Kidney epithelial cell (primary cell): ENCODE measurements at places on chromosomes 2 and 18. TPM values are rescaled to one million over a fixed set of nuclear protein-coding genes. Genes with fewer than 3 reads are reported as not detected.

GRCh38 chr2:120180066-120180465 lies 43.1 kb downstream of the TMEM185B start:
- no peak for DNase-seq

GRCh38 chr18:56036741-56037140 lies 448.7 kb upstream of the TCF4 start:
- DNase-seq = no peak

DNA sequence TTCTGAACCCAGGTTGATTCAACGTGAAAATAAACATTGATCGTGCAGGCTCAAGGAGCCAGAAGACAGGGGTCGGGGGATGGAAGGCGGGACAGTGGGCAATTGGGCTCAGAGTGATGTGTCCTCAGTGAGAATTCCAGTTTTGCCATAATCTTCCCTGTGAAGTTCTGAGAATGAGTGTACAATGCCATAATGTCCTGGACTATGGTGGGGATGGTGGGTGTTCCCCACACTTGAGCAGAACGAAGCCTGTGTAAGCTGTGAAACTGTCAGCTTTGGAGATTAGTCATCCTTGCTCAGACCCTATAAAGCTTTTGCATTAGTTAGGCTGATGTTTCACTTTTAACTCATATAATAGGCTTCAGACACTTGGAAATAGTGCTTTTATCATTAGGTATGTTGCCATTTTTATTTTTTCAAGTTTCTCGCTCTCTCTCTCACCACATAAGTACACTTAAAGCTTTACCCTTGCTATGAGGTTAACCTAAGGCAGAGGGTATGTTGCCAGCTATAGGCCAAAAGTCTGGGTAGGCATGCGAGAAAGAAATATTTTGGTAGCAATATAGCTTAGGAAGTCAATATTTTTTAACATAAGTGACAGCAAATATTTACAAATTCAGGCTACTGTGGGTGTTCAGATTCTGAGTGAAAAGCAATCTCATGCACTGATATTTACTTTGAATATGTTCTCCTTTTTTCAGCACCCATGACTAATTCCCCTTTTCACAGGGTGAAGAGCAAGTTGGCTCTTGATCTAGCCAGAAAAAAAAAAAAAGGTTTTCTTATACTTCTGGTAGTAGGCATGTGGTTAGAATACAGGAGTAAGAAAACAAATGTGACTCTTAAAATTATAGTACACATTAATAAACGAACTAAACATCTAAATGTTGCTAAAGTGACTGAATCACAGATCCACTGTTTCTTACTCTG lies 47.2 kb downstream of the CDC42EP3 start:
- DNase-seq = no peak

DNA sequence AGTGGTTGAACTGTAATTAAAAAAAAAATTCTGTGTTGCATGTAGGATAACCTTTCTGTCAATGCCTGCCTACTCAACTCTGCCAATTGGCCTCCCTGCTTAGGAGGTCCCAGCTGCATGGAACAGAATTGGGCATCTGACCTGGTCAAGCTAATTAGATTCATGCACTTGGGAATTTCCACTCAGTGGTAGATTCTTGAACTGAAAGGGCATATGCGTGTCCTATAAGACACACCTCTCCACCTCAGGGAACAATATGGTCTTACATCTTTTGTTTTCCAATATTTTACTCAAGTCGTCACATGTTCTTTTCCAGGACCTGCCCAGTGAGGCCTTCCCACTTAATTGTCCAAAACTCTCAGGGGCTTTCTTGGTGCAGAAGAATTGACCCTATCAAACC lies 68.1 kb upstream of the TLK1 start:
- DNase-seq = no peak

GRCh38 chr2:68775272-68775842 lies 40.7 kb downstream of the ARHGAP25 start:
- DNase-seq = no peak

DNA sequence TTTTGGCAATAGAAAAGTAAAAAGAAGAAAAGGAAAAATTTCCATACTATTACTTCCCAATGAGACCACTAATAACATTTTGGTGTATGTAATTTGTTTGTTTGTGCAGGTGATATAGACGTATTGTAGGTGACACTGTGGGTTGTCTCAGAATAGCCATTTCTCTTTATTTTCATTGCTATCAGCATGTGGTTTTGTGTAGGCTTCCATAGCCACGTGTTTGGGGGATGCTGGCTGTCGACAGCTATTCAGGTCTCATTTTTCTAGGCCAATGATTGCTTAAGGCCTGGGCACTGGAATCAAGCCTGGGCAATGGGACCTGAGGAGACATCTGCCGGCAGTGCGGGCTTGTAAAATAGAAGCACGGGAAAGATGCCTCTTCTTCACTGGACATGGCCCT lies 71.0 kb upstream of the KCTD1 start:
- no peak for DNase-seq

GRCh38 chr18:59724103-59724502 lies 26.9 kb upstream of the CCBE1 start:
- no peak for DNase-seq

- DNase-seq = no peak
These were observed 684.8 kb downstream of the SOCS6 start for GRCh38 chr18:70973626-70974025.

DNA sequence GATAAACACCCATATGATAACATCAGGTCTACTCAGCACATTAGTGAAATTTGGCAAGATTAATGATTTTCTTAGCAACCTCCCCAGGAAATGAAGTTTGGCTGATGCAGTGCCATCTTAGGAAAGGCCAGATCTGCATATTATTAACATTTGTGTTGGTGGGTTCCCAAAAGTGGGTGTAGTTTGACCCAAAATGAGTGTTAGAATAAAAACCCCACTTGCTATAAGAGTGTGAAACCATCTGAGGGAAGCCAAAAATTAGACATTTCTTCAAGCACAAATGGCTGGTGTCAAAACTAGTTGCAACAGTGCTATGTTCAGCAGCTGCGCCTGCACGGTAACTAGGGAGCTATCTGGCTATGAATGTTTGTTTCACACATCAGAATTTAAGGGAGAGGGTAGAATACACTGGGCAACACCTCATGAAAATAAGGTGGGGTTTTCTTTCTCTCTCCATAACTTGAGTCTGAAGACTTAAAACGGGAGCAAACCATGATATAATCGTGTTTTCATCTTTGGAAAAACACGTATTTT lies 15.9 kb upstream of the CSRNP3 start:
- DNase-seq = no peak

- no peak for DNase-seq
These were observed 161.2 kb downstream of the PTPRM start for GRCh38 chr18:7728297-7728696.

DNA sequence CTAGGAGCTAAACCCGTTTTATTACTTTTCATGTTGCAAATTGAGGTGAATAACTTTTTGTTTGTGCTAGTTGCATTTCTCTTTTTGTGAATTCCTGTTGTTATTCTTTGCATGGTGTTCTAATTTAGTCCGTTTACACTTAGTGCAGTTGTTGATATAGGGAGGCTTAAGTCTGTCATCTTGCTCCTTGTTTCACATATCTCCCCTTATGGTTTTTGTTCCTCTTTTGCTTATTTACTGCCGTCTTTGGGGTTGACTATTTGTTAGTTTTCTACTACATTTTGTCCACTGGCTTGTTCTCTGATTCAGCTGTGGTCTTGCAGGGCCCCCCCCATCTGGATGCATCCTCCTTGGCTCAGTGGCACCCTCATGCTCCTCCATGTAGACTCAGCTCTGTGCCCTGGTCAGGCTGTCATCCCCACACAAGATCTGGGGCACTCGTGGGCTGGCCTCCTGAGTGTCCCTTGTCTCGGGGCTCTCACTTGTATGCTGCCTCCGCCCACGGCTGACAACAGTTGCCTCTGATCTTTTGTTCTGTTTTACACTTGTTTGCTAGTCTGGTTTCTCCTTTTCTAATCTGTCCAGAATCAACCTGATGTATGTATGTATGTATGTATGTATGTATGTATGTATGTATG lies 42.9 kb upstream of the ASB1 start:
- no peak for DNase-seq

- no peak for DNase-seq
These were observed 428.6 kb downstream of the ERBB4 start for GRCh38 chr2:212109792-212110680.

- DNase-seq = no peak
These were observed 373.4 kb downstream of the LPIN1 start for GRCh38 chr2:12119841-12120240.

DNA sequence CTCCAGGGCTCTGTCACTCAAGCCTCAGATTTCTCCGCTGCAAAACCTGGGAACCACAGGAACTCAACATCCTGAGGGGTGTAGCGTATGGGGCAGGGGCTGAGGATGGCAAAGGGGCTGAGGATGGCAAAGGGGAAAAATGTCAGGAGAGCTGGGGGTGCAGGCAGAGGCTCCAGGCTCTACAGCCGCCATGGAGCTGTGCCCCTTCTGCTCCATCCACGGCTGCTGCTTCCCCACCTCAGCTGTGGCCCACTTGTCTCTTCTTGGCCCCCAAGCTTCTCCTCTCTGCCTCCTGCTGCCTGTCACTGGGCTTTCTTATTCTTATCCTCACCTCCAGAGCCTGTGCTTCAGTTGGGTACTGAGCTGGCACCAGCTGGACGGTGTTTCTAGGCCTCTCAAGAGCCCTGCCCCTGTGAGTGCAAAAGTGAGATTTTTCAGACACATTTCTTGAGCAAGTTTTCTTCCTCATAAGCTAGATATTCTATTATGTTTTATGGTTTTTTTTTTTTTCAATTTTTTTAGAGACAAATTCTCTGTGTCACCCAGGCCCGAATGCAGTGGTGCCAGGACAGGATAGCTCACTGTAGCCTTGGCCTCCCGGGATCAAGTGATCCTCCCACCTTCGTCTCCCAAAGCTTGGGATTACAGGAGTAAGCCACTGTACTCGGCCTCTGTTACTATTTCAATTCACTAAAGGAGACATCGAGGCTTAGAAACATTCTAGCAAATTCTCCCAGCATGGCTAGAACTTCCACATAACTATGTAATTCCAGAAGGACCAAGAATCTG lies 49.0 kb downstream of the MARCO start:
- no peak for DNase-seq

- no peak for DNase-seq
These were observed 228.6 kb upstream of the STK17B start for GRCh38 chr2:196399722-196400691.

DNA sequence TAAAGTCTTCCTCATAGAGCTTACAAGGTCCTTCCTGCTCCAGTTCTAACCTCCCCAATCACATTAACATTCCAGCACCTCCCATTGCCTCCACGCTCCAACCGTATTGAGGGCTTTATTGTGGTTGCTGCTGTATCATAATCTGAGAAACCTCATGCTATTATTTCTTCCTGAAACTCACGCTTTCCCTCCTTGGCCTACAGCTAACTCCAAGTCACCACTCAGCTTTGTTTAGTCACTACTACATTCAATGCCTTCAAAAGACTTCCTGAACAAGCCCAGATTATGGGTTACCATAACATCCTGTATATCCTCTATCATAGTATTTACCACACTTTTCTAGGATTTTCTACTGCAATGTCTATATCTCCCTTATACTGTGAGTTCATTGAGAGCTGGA lies 230.4 kb downstream of the IKZF2 start:
- no peak for DNase-seq

DNA sequence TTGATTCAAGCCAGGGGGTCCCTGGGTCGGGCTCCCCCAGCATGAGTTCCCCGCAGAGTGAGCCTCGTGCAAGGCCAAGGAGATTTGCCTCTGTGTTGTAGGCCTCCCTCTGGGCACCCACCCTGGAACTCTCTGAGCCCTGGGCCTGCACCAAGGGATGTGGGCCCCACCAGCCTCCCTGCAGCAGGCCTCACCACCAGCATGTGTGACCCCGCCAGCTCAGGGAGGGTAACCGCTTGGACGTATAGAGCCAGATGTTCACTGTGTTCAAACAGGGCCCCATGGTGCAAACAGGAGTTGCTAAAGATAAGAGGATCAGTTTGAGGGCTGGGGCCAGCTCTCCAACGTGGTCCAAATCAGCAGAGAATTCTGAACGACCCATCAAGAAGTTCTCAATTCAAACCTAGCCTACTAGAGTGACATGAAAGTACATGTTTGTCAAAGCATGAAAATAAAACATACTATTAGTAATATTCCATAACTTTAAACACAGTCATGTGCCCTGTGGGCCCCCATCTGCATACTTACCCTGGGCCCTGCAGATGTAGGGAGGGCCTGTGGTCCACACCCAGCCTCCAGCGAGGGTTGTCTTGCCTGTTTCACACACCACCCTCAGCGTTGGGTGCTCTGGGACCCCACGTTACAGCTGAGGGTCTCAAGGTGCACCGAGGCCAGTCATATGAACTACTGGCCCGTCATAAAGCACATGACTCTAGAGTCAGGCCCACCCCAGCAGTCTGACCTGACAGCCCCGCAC lies 5.5 kb upstream of the TUBB6 start:
- no peak for DNase-seq

DNA sequence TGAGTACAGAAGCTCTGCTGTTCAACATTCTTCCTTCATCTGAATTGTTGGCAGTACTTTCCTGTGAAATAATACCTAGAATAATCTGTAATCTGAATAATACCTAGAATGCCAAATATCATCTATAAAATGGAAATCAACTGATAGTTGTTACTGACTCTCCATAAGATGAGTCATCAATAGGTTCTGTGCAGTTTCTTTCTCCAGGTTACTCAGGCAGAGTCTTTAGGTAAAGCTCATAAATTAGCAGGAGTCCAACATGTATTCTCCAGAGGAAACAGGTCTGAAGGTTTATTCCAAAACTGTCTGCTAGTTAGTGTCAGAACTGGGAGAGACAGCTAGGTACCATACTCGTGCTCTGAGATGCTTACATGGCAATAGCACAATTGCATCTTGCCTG lies 282.0 kb upstream of the MAP2 start:
- no peak for DNase-seq

- DNase-seq = no peak
These were observed 16.1 kb downstream of the MBP start for GRCh38 chr18:77116201-77117080.

- no peak for DNase-seq
These were observed 216.8 kb downstream of the TSN start for GRCh38 chr2:121972203-121972602.

- DNase-seq = no peak
These were observed 64.0 kb upstream of the ZSWIM2 start for GRCh38 chr2:186912979-186913378.

- DNase-seq = no peak
These were observed 47.1 kb downstream of the PLCL1 start for GRCh38 chr2:197851451-197851850.

GRCh38 chr2:30127016-30127893 lies 19.6 kb upstream of the YPEL5 start:
- no peak for DNase-seq

- no peak for DNase-seq
These were observed 5.4 kb downstream of the CCDC141 start for GRCh38 chr2:179044500-179044899.

Gene ATP6V1B1
- not detected in 2 replicates for total RNA-seq

Gene RFX8
- 0.25 and 3.3 TPM in 2 replicates for total RNA-seq

Gene CXCR1
- not detected in 2 replicates for total RNA-seq

Gene GAL3ST2
- not detected in 2 replicates for total RNA-seq

Gene UGP2
- 69.9 and 72.6 TPM in 2 replicates for total RNA-seq

Gene COL4A3
- 0.96 and 2.3 TPM in 2 replicates for total RNA-seq

Gene FRZB
- 0.17 TPM in 1 of 2 replicates, not detected in the other for total RNA-seq

Gene CNPPD1
- total RNA-seq = 54.2 and 55.3 TPM in 2 replicates

Gene TCF4
- 9.4 and 15.7 TPM in 2 replicates for total RNA-seq

Gene TMEM182
- 4.7 and 5.9 TPM in 2 replicates for total RNA-seq

Gene MYOM1
- total RNA-seq = 0.04 and 0.34 TPM in 2 replicates

Gene DSC2
- 29.7 and 31.8 TPM in 2 replicates for total RNA-seq

Gene GRHL1
- 6.2 and 7.0 TPM in 2 replicates for total RNA-seq

Gene OSR1
- 0.04 TPM in 1 of 2 replicates, not detected in the other for total RNA-seq
